ENCODE measurements at places on chromosomes 4 and X.
A peak's percentile ranks its signal among the peaks of the same experiment; 100 is the strongest.

DNA sequence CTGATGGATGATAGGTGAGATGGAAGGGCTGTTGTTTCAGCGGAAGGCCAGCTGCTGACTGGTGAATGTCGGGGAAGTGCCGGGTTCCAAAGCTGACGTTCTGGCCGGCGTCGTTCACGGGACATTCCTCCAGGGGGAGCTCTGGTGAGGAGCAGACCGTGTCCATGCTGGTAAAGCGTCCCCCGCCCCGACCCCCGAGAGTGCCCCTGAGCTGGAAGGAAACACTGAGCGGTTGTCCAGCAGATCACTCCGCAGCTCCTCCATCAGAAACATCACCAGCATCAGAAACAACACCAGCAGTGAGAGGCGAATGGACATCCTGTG is 18.6 kb upstream of the ADRA2C start:
- no peak for DNase-seq

GRCh38 chr4:186762361-186762760 is 38.7 kb upstream of the FAT1 start:
- no peak for DNase-seq

- DNase-seq = no peak
These were observed 735.1 kb downstream of the STIM2 start for GRCh38 chr4:27595571-27596360.

GRCh38 chrX:120264341-120264740 is 13.7 kb downstream of the ZBTB33 start:
- DNase-seq = no peak

DNA sequence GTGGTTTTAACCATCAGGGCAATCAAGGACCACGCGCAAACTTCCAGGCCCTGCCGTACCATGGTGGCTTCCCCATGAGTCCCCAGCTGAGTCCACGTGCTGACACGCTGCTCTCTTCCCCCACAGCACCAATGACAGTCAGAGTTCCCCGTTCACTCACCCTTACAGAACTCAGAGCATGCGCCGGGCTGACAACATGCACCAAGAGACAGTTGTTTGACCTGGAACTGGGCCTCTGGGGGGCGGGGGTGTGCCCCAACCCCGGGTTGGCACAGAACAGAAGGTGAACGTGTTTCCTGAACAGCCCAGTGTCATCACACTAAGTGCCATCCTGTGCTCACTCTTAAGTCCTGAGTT is 29.4 kb downstream of the IRF2 start:
- no peak for DNase-seq

GRCh38 chrX:30615229-30615628 is 37.7 kb upstream of the TASL start:
- peak; percentile 43 for DNase-seq

GRCh38 chr4:46793036-46793435 is 116.0 kb downstream of the COX7B2 start:
- DNase-seq = no peak

DNA sequence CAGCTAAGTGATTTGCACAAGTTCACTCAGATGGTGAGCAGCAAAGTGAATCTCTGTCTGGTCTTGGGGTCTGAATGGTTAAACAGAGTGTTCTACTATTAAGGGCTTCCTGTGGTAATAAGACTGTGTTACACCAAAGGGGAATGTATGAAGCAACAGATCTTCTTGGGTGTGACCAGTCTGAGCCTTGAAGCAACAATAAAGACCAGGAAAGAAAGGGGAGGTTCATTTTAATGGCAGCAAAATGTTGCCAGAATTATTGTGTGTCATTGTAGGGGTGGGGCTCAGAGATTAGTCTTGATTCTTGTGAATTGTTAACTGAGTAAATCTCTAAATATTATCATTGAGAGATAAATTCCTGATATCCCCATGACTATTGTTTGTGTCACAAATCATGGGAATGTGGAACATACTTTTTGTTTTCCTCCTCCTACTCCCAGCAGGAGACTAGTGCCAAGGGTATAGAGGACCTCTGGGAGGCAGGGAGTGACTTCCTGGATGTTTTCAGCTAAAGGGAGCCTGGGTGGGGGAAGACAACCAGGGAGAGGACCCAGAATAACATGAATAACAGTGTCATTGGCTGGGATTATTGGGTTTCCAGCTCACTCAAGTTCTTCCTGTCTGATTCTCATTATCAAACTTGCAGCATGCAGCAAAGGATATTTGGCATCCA is 141.4 kb upstream of the PAK3 start:
- DNase-seq = no peak

GRCh38 chr4:58453956-58454355 is 1343.8 kb upstream of the IGFBP7 start:
- no peak for DNase-seq

DNA sequence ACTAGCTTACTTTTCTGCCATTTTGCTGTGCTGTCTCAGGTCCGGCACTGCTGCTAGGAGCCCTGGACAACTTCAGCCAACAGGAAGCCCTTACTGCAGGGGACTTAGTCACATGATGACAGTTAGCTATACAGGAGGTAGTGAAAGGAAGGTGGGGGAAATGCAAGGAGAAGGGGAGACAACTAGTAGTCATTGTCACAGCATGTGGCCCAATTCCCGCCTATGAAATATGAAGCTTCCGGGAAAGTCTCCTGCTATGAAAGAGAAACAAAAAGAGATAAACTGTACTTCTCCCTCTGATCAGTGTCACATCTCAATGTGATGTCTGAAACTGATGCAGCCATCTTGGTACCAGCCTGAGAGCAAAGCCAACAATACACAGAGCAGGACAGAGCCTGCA is 71.6 kb downstream of the AMELX start:
- DNase-seq = no peak

DNA sequence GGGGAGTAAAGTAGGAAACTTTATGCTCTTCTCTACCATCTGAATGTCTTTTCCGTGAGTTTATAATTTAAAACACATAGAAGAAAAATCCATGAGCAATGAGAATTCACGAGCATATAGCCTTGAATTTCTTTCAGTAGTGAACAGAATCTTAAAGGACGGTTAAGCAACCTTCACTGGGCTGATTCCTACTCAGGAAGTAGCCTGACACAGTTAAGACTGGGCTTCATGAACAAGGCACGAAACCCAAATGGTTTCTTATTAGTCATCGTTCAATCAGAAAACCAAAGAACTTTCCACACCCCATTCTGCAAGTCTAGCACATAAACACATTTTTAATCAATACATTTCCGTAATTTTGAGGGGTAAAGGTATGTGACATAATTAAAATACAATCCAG is 95.8 kb downstream of the SH3KBP1 start:
- DNase-seq = no peak

- peak; percentile 86 for DNase-seq
These were observed 40.6 kb downstream of the ARHGAP10 start for GRCh38 chr4:147772459-147772969.

- DNase-seq = no peak
These were observed 672 bp upstream of the NAT8L start for GRCh38 chr4:2058264-2059045.

DNA sequence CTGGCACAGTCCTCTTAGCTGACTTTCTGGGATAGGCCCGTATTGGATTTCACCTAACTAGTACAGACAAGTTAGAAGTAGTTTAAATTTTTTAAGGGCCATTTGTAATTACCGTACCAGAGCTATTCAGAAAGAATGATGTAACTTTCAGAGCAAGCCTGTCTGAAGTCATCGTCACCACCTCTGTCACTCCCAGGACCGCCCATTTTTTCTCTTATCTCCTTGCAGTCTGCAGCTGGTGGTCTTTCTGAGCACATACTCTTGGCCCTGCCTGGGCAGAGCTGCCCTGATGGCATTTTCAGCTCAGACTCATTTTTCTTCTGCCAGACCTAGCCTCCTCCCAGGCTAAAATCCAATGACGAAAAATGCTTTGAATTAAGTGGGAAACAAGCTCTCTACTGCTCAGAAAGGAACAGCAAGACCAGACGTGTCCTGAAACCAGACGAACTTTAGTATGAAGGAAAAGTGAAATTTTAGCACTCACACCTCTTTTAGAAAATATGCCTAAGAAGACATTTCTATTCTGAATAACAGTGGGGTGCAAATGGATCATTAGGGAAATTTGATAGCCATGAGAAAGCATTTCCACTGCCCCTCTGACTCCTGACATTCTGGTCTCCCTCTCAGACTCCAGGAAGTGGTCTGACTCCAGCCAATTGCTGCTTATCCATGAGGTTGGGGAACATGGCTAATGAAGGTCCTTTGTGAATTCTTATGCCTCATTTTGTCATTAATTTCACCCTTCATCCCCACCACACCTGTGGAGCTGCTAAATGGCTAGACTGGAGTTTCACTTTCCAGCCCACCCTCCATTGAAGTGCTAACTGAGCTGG is 162.4 kb upstream of the GYPA start:
- DNase-seq = peak; percentile 62

- DNase-seq = peak; percentile 56
These were observed 405.2 kb upstream of the CNKSR2 start for GRCh38 chrX:20968996-20969395.

- no peak for DNase-seq
These were observed 75.9 kb downstream of the C4orf51 start for GRCh38 chr4:145755802-145756201.

DNA sequence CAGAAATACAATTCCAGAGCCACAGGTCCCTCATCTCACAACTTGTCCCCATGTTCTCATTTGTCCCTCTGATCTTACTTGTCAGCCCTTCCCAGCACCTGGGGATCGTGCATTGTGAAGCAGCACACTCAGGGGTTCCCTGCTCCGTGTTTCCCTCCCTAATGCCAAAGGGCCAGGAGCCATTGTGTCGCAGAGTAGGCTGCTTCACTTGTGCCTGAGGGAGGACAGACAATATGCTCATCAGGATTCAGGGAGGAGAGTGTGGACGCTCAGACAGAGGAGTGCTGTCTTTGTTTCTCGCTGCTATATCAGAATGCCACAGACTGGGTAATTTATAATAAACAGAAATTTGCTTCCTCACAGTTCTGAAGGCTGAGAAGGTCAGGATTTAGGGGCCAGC is 315.3 kb downstream of the TRIML1 start:
- DNase-seq = no peak
